CD4-positive, alpha-beta T cell (primary cell): ENCODE measurements at places on chromosomes 1 and 21.

DNA sequence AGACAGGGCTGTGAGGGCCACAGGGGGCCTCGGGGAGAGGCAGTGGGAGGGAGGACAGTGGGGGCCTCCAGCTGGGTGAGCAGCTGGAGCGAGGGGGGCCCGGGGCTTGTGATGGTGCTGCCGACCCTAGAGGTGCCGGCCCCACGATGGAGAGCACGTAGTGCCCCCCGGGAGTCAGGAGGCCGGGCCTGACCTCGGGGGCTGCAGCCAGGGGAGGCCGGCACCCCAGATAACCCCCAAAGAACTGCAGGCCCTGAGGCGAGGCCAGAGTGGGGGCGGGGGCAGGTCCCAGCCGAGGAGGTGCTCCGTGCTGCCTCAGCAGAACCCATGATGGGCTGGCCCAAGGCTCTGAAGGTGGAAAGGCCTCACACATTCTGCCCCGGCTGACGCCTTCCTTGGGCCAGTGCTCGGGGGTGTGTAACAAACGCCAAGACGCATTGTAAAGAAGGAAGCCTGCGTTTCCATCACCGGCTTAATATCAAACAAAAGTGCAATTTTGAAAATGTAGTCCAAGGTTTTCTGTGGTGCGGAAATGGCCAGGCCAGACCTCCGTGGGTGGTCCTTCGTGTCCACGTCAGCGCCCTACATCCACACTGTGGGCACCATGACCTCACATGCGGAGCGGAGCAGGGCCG lies 55.2 kb downstream of the COL6A1 start:
- DNase-seq = no peak

DNA sequence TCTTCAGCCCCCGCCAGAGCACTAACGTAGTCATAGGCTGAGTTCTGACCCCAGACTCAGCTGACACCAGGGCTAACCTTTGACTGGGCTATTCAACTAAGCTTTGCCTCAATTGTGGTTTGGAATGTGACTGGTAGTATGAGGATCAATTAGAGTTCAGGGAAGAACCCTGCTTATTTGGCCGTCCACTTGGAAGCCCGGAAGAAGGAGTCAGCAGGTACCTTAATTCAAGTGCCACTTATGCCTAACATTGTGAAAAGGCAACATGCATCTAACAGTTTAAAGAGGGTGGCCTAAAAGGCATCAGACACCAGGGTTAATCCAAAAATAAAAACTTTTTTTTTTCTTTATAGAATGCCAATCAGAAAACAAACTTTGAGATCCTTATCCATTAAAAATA lies 92.3 kb downstream of the BEND5 start:
- DNase-seq = no peak

- DNase-seq = no peak
Observed at GRCh38 chr1:94463765-94464330, 45.7 kb downstream of the ABCD3 start.

GRCh38 chr21:35275776-35276175 lies 226.7 kb upstream of the RUNX1 start:
- DNase-seq = no peak

DNA sequence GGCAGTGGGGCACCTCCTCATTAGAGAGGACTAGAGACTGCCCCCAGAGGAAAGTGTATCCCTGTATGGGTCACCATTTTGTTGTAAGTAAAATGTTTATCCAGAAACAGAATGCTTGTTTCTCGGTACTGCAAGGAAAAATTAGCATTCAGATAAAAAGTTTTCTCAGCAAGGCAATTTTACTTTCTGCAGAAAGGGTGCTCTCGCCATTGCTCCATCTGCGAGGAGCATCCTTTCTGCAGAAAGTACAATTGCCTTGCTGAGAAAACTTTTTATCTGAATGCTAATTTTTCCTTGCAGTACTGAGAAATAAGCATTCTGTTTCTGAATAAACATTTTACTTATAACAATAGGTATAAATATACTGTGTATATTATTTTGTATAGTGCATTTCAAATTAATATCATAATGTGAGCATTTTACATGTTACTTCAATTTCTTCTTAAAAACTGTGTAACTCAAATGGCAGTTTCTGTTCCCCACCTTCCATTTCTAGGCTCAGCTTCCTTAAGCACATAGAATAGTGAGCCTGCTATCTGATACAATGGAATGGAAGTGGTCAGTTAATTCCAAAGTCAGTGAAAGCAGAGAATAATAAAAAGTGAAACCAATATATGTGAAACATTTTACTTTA lies 76.5 kb upstream of the DESI2 start:
- DNase-seq = no peak
